ENCODE measurements at places on chromosomes 2 and 18.

DNA sequence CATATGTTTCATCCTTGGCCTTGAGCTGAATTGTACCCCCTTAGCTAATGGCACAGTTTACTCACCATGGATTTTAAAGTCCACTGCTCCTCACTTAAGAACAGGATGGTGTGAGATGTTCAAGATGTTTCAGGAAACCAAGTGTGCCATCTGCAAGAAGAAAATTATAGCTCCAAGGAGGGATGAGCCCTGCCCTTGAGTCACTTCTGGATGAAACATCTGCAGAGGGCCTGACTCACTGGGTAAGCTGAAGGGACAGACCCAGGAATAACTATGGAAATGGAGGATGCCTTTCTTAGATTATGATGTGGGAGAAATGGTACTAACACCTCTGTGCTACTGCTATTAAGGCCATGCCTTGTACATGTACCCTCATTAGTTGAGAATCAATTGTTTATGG is 6.4 kb downstream of the MARS2 start:
- no peak for DNase-seq

- no peak for DNase-seq
Measured at GRCh38 chr2:142892715-142893114, 15.3 kb downstream of the KYNU start.

DNA sequence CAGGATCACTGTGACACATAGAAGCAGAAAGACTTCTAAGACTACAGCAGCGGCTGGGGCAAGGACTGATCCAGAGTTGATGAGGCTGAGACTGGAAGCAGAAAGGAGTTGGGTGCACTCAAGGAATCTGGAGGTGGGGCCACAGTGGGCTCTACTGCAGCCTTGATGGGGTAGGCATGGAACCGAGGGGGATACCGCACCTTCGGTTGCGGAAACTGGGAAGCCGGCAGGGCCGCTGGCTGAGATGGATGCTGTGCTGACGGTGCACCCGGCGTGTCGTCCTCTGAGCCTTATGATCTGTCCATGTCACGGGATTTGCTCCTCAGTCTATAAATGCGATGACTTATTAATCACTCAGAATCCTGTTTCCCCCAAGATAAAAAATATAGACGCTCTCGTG is 473.5 kb upstream of the MYT1L start:
- no peak for DNase-seq

DNA sequence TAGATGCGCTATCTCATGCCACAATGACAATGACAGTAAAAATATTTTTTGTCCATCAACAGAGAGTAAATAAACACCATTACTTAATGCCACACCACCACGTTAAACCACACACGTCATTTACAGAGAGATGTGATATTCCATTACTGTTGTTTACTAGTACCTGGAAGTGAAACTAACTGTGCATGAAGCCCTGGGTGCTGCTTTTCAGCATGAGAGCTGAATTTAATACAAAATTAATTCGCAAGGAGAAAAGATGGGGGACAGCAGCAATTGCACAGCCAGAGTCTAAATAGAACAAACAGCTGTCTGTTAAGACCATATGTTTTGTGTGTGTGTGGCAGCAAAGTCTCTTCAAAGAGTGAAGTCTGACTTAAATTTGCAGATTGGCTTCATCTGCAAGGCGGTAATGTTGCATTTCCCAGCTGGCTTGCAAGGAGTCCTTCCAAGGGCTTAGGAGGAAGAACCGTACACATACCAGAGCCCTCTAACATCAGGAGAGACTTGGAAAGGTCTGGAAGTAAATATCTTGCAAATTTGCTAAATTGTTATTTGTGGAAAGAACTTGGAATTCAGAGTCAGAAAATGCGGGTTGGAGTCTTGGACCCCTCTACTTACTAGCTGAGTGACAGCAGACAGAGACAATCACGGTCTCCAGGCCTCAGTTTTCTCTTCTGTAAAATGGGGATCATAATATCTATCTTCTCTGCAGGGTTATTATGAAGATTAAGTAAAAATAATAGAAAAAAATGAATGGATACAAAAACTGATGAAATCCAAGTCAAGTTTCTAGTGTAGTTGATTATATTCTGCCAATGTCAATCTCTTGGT is 127.6 kb downstream of the ALPK2 start:
- no peak for DNase-seq

- no peak for DNase-seq
Measured at GRCh38 chr2:152466980-152467676, 132.2 kb downstream of the FMNL2 start.

GRCh38 chr2:106201661-106202060 is 7.6 kb upstream of the UXS1 start:
- DNase-seq: no peak

- no peak for DNase-seq
Measured at GRCh38 chr2:46794693-46795317, 120.8 kb downstream of the MCFD2 start.

GRCh38 chr2:36565712-36566111 is 32.3 kb downstream of the FEZ2 start:
- no peak for DNase-seq

DNA sequence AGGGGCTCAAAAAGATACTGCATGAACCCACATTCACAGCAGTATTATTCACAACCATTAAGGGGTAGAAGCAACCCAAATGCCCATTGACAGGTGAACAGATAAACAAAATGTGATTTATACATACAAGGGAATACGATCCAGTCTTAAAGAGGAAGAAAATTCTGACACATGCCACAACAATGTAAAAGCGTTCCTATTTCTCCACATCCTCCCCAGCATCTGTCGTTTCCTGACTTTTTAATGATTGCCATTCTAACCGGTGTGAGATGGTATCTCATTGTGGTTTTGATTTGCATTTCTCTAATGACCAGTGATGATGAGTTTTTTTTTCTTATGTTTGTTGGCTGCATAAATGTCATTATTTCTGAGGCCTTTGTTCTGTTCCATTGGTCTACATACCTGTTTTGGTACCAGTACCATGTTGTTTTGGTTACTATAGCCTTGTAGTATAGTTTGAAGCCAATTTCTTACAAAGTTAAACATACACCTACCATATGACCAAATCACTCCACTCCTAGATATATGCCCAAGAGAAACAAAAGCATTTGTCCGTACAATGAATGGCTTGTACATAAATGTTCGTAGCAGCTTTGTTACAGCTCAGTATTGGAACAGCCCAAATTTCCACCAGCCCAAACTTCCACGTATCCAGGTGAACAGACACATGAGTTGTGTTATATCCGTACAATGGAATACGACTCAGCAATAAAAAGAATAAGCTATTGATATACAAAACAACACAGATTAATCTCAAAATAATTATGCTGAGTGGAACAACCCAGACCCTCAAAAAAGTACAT is 85.1 kb downstream of the TMEM131 start:
- DNase-seq: no peak

GRCh38 chr2:231348704-231349373 is 46.7 kb upstream of the B3GNT7 start:
- DNase-seq: no peak

- DNase-seq: no peak
Measured at GRCh38 chr2:130390460-130391057, 34.7 kb downstream of the PTPN18 start.

DNA sequence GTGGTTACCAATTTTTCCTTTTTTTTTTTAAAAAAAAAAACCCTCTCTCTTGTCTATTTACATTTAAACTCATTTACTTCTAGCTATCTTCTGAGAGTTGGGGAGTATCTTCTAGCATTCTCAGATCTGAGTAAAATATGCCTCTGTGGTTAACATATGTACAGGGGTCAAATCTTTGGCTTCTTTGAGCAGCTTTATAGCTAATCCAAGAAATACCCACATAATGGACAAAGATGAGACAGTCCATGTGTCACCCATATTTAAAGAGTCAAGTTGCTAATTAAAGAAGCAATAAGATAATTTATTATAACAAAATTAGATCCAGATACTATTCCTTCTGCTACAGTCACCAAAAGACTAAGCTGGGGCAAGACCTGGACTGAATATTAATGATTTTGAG is 139.0 kb upstream of the HNRNPA3 start:
- DNase-seq: no peak

DNA sequence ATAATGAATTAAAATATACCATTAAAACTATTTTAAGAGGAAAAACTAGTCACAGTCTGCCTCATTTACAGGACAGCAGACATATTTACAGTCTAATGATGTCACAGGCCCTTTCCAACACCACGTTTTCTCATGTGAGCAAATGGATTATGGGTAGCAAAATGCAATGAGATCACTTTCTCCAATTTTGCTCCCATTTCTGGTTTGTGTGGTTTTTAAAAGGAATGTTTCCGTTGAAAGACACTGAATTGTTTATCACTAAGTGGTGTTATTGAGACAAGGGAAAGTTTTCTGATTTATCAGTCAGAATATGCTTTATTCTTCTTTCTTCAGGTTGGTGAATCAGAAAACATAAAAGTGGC is 11.4 kb upstream of the NR4A2 start:
- no peak for DNase-seq

- no peak for DNase-seq
Measured at GRCh38 chr2:147030966-147031720, 813.7 kb upstream of the ACVR2A start.

DNA sequence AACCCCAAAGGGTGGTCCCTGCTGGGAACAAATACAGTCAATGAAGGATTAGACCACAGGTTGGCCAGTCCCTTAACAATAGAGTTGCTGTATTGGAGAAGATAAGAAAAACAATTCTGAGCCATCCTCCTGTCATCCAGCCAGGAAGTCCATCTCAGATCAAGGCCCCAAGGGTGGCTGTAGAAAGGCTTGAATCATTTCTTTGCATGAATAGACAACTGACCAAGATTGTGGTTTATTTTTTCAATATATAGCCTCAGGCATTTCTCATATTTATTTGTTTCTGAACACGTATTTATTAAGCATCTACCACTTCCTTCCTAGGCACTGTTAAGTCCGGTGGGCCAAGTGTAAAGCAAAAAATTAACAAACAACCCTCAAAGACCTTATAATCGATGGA is 274.4 kb upstream of the SLC14A2 start:
- no peak for DNase-seq

DNA sequence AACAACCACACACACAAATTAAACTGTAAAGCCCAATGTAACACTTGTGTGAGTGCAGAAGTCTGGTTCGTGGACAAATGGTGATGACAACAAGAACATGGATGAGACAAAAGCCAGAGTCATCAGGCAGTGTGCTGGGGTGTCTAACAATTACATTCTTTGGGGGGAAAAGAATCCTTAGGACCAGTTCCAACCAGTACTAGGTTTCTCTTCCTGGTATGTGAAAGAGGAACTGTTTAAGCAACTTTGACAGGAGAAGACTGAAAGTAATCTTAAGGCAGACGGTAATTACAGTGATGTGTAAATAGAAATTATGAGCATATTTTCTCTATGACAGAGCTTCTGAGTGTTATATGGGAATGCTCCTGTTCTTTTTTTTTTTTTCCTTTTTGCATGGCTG is 133.4 kb downstream of the AFF3 start:
- DNase-seq: peak; percentile 80

- DNase-seq: no peak
Measured at GRCh38 chr2:2881499-2881898, 496.1 kb downstream of the EIPR1 start.

DNA sequence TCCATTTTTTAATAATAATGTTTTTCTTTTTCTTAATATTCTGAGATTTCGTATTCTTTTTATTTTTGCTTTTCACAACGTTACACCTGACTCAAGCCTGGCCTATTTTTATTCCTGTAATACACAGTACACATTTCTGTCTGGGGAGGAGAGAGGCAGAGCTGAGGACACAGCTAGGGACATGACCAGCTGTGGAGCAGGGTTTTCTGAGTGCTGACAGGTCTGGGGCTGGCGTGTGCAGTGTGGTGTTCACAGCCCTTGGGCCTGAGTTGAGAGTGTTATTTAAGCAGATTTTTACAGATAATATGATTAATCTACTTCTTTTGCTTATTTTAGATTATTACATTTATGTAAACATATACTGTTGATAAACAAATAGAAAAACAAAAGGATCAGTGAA is 55.9 kb downstream of the ZAP70 start:
- DNase-seq: no peak

GRCh38 chr2:191601060-191601459 is 76.9 kb upstream of the NABP1 start:
- DNase-seq: no peak

DNA sequence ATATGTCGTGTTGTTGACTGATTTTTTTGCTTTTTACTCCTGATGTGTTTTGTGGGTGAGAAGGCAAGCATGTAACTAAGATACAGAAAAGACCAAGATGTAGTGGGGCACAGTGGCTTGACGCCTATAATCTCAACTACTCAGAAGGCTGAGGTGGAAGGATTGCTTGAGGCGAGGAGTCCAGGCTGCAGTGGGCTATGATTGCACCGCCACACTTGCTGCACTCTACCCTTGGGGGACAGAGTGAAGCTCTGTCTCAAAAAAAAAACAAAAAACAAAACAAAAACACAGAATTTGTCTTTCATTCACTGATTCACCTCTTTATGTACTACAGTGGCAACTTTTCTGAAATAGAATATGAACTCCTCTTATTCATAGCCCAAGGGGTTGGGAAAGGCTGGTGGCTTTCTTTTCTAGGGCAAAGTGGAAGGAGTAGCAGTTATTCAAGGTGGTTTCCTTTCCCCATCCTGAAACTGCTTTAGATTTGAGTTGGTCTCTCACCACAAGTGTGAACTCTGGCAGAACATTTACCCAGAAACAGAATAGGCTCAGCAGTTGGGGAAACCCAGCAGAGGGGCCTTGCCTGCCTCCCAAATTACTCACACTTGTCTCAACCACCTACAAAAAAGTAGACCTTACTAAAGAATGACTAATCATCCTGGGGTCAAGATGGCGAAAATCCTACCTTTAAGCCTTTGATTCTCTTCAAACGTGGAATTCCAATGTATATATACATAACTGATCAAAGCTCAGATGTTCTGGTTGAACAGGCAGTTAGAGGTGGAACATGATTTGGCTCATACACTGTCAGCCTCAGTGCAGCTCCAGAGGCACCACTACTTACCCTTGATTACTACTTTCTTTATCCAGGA is 6.5 kb downstream of the TANK start:
- DNase-seq: no peak

DNA sequence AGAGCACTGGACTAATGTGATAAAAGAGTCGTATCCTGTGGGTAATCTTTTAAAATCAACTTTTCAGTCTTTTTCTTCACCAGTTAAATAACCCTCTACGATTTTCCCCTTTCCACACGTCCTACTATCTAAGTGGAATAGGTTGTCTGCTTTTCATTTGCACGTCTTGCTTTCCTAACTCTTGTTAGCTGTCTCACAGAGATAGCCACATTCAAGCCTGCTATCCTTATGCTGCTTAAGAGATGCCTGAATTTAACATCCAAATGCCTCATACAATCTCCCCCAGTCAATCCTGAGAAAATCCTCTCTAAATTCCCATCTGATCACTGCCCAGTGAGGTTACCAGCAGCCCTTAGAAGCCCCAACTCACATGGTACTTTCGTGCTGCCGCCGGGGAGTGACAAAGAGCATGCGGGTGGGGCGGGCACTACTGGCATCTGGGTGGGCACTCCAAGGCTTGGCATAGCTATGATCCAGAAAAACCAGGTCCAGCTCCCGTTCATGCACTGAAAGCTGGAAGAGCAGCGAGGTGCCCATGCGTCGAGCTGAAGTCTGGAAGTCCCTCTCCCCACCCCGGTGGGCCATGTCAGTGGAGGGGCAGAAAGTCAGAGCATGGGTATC is 1.5 kb downstream of the KANSL3 start:
- no peak for DNase-seq

Measured in AG04449 (cell line).